ENCODE measurements at places on chromosomes 7 and 10.

- no peak for DNase-seq
Observed at GRCh38 chr10:80493522-80494051, 39.5 kb downstream of the TSPAN14 start.

DNA sequence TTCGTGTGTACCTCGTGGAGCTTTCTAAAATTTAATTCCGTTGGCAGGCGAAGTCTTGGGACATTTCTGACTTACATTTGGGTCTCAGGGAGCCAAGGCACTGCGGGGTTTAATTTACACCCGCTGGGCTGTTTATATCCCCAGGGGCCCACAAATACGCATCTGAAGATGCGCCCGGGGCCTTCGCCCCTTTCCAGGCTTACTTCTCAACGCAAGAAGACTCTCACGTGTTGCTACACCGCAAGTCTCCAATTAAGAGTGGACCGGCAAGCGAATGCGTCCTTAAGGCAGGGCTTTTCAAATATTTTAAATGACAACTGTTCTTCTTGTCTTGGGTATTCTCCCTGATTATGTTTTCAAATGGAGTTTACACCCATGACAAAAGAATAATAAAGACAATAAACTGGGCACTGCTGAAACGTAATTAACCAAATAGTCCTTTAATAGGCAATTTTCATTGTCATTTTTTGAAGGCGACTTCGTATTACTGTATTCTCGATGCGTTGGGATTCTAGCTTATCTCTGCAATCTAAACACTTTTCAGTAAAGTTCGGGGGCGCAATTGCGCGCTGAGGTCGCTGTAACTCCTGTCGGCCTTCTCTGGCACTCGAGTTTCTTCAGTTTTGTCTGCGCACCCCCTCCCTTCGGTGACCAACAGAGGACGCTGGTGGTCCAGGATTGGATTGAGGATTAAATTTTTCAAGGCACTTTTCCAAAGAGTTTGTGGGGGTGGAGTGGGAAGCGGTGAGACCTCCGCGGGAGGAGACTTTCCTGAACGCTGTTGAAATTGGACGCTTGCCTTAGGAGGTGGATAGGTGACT lies 837 bp upstream of the IGFBP3 start:
- DNase-seq: peak; percentile 88

GRCh38 chr7:29900745-29901144 lies 88.9 kb downstream of the SCRN1 start:
- no peak for DNase-seq

- no peak for DNase-seq
Observed at GRCh38 chr7:131011432-131011742, 277.4 kb upstream of the KLF14 start.

- no peak for DNase-seq
Observed at GRCh38 chr7:51152706-51153200, 163.9 kb downstream of the COBL start.

DNA sequence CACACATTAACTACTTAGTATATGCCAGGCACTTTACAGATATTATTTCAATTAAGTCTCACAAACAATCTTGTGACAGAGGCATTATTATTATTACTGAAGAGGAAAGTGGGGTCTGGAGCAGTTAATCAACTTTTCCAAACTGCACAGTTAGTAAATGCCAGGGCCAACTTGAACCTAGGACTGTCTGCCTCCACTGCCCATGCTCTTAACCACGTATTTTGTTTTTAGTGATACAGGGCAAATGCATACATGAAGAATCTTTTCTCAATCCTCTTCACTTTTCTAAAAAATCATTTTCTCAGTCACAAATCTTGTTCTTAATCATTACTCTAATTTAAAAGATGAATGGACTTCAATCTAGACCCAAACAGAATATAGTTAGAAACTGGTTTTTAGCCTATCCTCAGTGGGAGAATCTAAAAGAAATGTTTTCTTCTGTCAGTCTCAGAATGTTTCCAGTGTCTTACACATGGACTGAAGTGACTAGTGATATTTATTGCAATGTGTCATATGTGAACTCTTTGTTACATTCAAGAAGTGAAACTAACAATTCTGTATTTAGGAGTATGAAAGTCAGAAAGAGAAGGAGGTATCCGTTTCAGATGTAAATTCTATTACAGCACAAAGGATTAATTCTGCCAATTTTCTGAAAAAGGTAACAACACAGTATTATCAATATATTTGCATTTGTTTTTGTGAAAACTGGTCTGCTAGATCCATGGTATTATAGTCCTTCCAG lies 55.5 kb upstream of the CCNJ start:
- DNase-seq: no peak

DNA sequence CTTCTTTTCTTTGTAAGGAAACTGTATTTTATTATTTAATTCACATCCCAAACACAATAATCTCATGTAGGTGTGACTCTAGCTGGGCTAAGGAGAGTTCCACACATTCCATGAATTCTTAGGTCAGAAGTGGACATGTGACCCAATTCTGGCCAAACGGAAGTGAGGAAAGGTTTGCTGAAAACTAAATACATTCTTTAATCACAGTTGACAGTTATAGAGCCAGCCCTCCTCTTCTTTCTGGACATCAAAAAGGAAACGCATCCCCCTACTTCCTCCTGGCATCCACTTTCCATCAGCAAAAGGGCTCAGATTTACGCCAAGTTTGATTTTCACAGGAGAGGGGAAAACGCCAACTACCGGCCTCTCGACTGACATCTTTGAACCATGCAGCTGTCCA lies 774.4 kb upstream of the POM121L12 start:
- DNase-seq: no peak

- no peak for DNase-seq
Observed at GRCh38 chr10:19570991-19571390, 245.2 kb upstream of the PLXDC2 start.

- DNase-seq: no peak
Observed at GRCh38 chr10:25778646-25779045, 155.4 kb upstream of the MYO3A start.

- peak; percentile 88 for DNase-seq
Observed at GRCh38 chr7:51162724-51163329, 153.8 kb downstream of the COBL start.

DNA sequence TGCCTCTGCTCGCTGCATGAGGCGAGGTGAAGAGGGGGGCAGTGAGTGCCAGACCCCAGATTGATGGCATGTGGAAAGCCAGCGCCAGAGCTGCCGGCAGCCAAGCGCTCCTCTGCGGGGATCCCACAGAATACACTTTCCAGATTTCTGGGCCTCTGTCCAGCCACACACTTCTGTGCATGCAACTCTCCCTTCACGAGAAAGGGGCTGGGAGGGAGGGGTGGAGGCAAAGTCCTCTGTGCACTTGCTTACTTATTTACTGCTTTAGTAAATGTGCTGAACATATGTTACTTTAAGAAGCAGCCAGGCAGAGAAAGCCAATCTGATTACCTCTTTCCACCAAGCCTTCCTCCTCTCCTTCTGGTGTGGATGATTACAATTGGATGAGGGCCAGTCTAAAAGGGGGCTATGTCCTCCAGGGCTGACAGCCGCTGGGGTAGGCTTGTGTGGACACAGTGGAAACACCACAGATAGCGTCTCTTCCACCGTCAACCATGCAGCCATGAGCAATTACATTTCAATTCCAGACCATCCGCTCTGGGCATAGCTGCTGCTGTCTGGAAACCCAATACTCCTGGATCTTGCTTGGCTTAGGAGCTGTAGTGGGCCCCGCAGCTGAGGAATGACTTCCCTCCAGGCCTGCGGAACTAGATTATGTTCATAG lies 322.8 kb upstream of the ANKRD30A start:
- no peak for DNase-seq

- no peak for DNase-seq
Observed at GRCh38 chr10:6871128-6871527, 291.1 kb upstream of the PRKCQ start.

- DNase-seq: peak; percentile 90
Observed at GRCh38 chr10:28381903-28382347, 79.1 kb upstream of the MPP7 start.

All from neural progenitor cell (in vitro differentiated cells).